NCI-H2081 treated with DMSO at 0.1 percent for 48 hours (cell line): ENCODE measurements at places on chromosomes 13 and 19.

- no peak for DNase-seq
These were observed 6.5 kb downstream of the IZUMO4 start for GRCh38 chr19:2103045-2103707.

DNA sequence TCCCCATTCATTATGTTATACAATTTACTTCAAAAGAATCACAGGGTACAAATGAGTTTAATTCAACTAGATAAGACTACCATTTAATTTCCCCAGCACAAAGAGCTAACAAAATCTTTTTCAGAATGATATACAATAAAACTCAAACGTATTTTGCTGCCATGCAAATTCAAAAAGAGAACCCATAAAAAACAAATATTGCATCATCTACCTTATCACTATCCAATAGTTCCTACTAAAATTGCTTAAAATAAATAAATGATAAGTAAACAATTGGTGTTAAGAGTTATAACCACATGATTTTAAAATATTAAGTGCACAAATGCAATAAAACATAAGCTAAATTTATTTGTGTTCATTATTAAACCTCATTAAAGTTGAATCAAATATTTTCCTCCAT is 919.4 kb downstream of the SLITRK5 start:
- DNase-seq: no peak

DNA sequence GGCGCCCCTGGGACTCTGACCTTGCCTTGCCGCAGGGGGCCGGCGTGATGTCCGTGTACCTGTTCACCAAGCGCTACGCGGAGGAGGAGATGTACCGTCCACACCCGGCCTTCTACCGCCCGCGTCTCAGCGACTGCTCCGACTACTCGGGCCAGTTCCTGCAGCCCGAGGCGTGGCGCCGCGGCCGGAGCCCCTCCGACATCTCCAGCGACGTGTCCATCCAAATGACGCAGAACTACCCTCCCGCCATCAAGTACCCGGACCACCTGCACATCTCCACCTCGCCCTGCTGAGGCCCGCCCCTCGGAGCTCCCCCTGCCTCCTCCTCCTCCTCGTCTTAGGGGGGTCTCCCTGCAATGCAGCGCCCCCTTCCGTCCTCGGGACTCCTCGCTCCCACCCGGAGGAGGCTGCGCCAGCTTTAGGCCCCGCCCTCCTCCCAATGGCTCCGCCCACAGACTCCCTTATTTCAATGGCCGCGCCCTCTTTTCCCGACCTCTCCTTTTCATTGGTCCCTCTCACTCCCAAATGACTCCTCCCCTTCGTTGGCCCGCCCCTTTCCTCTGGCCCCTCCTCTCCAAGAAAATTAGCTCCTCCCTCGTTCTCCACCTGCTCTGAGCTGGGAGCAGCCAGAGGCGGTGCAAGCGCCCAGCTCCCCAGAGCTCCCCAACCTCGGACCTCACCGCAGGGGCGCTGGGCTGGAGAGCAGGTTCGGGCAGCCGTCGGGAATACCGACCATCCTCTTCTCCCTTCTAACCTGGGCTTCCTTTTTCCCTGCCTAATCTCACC is 20.5 kb upstream of the CACNG8 start:
- DNase-seq: no peak

DNA sequence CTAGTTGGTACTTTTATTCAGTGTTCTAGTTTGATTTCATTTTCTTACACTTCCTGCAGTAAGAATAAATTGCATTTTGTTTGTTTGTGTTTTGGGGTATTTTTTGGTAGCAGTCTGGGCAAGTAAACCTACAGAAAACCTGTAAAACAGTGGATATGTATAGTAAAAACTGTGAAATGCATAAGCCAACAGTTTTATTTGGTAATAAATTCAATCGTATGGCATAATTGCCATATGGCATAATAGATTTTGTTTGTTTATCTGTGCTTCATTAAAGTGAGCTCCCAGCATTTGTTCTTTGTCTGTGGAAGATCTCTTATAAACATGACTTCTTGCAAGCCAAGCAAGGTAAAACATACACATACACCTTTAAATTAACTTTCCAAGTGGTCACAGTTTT is 111.9 kb downstream of the PCDH9 start:
- no peak for DNase-seq

DNA sequence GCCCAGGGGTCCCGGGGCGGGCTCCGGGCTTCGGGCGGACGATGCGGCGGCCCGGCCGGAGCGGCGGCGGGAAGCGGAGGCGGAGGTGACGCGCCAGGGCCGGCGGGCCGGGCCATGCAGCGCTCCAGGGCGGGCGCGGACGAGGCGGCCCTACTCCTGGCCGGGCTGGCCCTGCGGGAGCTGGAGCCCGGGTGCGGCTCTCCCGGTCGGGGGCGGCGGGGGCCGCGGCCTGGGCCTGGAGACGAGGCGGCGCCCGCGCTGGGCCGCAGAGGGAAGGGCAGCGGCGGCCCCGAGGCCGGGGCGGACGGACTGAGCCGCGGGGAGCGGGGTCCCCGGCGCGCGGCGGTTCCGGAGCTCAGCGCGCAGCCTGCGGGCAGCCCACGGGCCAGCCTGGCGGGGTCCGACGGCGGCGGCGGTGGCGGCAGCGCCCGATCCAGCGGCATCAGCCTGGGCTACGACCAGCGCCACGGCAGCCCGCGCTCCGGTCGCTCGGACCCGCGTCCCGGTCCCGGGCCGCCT is 362 bp downstream of the WTIP start:
- no peak for DNase-seq

DNA sequence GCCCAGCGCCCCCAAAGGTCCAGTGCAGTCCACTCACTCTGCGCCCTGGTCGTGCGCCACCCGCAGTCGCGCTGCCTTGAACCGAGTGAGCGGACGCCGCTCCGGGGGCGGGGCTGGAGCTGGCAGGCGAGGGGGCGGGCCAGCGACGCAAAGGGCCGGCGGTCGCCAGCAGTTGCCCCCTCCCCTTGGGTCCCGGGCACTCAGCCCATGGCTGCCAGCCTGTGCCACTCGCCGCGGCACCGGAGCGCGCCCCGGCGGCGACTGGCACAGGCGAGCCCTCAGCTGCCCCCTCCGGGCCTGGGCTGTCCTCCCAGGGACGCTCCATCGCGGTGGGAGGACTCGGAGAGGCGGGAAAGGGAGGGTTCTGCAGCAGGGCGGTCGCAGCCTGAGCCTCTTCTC is at the start of gene S1PR5:
Gene S1PR5, minus strand, starts transcription at position 87 of the 399 bp plus-strand sequence. CDS start 2,436 bp downstream, outside the sequence.
- no peak for DNase-seq

DNA sequence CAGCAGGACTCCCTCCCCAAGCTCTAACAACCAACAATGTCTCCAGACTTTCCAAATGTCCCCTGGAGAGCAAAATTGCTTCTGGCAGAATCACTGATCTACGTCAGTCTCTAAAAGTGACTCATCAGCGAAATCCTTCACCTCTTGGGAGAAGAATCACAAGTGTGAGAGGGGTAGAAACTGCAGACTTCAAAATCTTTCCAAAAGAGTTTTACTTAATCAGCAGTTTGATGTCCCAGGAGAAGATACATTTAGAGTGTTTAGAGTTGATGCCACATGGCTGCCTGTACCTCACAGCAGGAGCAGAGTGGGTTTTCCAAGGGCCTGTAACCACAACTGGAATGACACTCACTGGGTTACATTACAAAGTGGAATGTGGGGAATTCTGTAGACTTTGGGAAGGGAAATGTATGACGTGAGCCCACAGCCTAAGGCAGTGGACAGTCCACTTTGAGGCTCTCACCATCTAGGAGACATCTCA is 6.2 kb upstream of the CEACAM5 start:
- DNase-seq: no peak

- no peak for DNase-seq
These were observed 68.2 kb downstream of the LATS2 start for GRCh38 chr13:20993211-20993610.

GRCh38 chr19:46202872-46203860 is 26.4 kb upstream of the IGFL1 start:
- no peak for DNase-seq

DNA sequence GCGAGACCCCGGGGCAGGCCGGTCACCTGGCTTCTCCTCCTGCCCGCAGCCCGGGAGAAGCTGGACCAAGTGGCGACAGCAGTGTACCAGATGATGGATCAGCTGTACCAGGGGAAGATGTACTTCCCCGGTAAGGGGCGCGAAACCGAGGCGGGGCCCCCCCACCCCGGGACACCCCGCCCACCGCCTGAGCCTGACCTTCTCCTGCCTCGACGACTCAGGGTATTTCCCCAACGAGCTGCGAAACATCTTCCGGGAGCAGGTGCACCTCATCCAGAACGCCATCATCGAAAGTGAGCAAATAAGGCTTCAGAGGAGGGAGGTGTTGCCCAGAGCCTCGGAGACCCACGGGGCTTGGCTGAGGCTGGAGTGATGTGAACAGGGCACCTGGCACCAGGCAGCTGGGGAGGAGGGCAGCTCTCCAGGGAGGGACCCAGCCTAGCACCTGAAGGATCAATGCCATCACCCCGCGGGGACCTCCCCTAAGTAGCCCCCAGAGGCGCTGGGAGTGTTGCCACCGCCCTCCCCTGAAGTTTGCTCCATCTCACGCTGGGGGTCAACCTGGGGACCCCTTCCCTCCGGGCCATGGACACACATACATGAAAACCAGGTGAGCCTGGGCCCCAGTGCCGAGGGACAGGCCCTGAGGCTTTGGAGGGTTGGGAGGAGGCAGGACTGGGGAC is 629 bp downstream of the IZUMO4 start:
- DNase-seq: no peak

DNA sequence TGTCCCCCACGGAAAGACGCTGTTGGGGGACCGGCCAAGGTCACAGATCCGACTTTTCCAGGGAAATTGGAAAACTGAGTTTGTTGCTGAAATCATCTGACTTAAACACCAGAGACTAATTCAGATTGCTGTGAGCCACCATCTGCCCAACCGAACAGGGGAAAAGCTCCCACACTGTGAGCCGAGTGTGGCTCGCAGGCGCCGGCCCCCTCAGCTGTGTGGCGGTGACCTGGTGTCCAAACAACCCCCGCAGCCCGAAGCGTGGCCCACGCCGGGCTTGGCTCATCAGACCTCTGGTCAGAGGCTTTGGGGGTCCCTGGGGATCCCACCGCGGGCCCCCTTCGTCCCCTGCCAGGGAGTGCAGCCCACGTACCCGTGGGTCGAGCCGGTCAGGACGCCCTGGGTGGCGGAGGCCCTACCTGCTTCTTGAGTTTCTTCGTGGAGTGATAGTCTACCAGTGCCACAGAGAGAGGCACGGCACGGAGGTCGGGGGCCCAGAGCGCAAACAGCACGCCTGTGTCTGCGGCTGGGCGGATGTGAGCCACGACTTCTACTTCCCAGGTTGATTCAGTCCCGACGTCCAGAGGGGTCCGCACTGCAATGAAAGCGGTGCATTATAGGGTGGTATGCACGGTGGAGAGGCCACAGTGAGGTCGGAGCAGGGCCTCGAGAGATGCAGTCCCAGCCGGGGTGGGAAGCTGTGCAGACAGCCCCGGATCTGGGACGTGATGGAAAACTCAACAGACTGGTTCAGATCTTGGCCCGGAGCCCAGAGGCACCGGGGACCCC is 40.7 kb downstream of the GAS6 start:
- DNase-seq: no peak

- no peak for DNase-seq
These were observed 49.9 kb downstream of the MBD3L2B start for GRCh38 chr19:6971366-6971765.

- no peak for DNase-seq
These were observed 17.9 kb downstream of the FBN3 start for GRCh38 chr19:8131517-8131916.

- no peak for DNase-seq
These were observed 16.5 kb upstream of the ERCC1 start for GRCh38 chr19:45440259-45440638.

DNA sequence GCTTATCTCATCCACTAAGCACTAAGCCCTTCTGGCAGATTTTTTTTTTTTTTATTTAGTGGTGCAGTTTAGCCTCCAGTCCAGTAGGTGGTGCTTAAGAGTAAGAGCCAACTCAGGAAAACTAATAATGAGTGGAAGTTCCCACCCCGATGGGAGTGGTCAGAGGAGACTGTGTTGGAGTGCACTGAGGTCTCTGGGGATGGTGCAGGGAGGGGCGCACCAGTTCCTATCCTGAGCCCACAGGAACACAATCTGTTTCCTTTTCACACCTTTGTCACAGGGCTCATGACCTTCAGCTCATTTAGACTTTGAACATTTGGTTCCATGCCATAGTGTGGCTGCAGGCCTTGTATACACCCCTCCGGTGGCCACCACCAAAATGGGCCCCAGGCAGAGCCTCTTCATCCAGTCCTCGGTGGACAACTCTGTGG is 367.4 kb downstream of the SPRY2 start:
- no peak for DNase-seq

DNA sequence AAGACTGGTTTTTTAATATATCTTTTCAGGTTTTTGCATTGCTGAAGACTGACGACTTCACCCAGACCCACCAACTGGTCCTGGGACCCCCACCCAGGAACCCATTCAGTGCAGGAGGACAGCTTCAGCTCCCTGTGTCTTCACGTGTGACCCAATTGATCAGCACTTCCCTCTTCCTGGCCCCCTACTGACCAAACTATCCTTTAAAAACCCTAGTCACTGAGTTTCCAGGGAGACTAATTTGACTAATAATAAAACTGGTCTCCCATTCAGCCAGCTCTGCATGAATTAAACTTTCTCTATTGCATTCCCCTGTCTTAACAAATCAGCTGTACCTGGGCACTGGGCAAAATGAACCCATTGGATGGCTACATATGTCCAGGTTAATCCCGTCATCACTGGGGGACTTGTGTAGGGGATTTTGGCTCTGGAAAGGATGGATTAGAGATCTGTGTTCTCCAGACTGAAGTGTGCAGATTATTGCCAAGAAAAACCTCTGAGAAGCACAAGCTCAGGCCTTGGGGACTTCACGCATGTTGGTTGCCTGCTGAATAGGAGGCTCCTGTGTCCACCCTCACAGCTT is 16.3 kb upstream of the PARP4 start:
- DNase-seq: no peak

GRCh38 chr13:37657134-37657533 is 58.6 kb upstream of the POSTN start:
- DNase-seq: no peak

DNA sequence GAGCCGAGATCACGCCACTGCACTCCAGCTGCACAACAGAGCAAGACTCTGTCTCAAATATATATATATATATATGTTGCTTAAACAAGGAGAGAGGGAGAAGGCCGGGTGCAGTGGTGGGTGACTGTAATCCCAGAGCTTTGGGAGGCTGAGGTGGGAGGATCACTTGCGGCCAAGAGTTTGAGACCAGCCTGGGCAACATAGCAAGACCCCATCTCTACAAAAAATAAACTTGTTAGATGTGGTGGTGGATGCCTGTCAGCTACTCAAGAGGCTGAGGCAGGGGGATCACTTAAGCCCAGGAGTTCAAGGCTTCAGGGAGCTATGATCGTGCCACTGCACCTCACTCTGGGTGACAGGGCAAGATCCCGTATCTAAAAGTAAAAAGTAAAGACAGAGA is 5.3 kb upstream of the HSD17B14 start:
- DNase-seq: no peak

GRCh38 chr13:93256998-93257397 is 30.4 kb downstream of the GPC6 start:
- no peak for DNase-seq

- no peak for DNase-seq
These were observed 1073.4 kb downstream of the EFNB2 start for GRCh38 chr13:105462098-105462497.
